ENCODE measurements at places on chromosomes 13 and 19.

DNA sequence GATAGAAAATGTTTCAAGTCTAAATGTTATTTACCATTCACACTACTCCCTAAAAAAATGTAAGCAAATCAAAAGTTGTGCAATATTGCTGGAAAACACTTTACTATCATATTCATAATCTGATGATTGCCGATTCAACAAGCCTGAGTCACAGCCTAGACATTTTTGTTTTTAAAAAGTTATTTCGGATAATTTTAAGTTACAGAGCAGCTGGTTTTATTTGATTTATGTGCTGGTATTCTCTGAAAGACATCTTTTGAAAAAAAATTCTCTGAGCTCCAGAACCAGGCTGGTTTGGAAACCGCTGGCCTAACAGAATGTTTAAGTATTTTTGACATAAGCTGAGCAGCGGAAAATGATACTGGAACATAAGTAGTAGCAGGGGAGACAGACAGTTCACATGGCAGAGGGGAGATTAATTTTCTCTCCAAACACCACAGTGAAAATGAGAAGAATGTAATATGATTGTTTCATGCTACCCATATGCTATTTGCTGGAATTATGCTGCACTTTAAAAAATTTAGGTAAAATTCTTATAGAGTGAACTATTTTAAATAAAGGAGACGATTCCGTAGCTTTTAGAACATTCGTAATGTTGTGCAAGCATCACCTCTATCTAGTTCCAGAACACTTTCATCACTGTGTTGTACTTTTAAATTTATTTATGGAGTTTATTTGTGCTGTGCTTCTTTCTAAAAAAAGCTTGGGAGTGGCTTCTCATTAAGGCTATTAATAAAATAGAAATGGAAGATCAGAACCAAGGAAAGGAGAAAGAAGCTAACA is 36.1 kb downstream of the TBC1D4 start:
- H3K27ac ChIP-seq: no peak overlapping the region
- H3K36me3 ChIP-seq: no peaks in the 10 kb centered on the region
- H3K4me1 ChIP-seq: no peaks in the 10 kb centered on the region
- no peak overlapping the region for H3K4me3 ChIP-seq

GRCh38 chr19:42169486-42170413 is 37.5 kb upstream of the POU2F2 start:
- H3K36me3 ChIP-seq: no peaks in the 10 kb centered on the region
- H3K4me1 ChIP-seq: no peaks in the 10 kb centered on the region
- no peak for DNase-seq
- no peak overlapping the region for H3K4me3 ChIP-seq

DNA sequence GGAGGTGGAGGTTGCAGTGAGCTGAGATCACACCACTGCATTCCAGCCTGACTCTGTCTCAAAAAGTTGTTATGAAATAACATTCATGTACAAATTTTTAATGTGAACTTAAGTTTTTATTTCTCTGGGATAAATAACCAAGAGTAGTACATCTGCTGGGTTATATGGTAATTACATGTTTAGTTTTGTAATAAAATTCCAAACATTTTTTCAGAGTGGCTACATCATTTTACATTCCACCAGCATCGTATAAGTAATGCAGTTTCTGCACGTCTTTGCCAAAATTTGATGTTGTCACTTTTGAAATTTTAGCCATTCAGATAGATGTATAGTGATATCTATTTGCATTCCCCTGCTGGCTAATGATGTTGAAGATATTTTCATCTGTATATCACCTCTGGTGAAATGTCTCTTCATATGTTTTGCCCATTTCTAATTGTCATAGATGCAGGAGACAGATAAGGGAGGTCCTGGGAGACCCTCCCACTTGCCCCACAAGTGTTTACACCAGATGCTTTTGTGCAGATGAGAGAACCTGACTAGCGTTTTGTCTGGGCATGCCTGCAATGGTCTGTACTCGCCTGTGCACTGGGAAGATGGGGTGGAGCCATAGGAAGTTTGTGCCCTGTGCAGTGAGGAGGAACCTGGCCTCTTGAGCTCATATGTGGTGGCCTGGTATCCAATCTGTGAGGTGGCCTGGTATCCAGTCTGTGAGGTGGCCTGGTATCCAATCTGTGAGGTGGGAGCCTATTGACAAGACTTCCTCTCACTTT is 12.7 kb upstream of the KBTBD6 start:
- H3K4me3 ChIP-seq: no peak overlapping the region
- H3K36me3 ChIP-seq: peaks cover 29% of the 10 kb centered on the region
- H3K27me3 ChIP-seq: no peaks in the 10 kb centered on the region
- H3K27ac ChIP-seq: no peak overlapping the region
- no peaks in the 10 kb centered on the region for H3K4me1 ChIP-seq
- no peak for DNase-seq

GRCh38 chr19:16645140-16645539 is 14.8 kb downstream of the SMIM7 start:
- H3K27ac ChIP-seq: no peak overlapping the region
- H3K36me3 ChIP-seq: peaks cover 89% of the 10 kb centered on the region
- no peak for DNase-seq
- H3K27me3 ChIP-seq: no peaks in the 10 kb centered on the region

GRCh38 chr13:70856711-70857110 is 748.5 kb upstream of the KLHL1 start:
- H3K27me3 ChIP-seq: no peaks in the 10 kb centered on the region
- H3K4me1 ChIP-seq: no peaks in the 10 kb centered on the region
- no peak for DNase-seq
- H3K36me3 ChIP-seq: no peaks in the 10 kb centered on the region
- no peak overlapping the region for H3K27ac ChIP-seq

DNA sequence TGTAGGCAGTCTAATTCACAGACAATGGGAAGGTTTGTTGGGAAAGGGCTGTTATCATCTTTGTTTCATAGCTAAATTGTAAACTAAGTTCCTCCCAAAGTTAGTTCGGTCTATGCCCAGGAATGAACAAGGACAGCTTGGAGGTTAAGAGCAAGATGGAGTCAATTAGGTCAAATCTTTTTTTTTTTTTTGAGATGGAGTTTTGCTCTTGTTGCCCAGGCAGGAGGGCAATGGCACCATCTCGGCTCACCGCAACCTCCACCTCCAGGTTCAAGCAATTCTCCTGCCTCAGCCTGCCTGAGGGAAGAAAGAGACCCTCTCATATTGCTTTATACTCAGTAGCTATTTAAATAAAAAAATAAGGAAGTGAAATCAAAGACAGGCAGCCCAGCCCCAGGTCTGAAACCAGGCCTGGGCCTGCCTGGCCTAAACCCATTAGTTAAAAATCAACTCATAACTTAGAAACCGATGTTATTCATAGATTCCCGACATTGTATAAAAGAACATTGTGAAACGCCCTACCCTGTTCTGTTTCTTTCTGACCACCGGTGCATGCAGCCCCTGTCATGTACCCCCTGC is 297.4 kb upstream of the SGCG start:
- H3K4me1 ChIP-seq: no peaks in the 10 kb centered on the region
- no peaks in the 10 kb centered on the region for H3K36me3 ChIP-seq
- H3K4me3 ChIP-seq: no peak overlapping the region

DNA sequence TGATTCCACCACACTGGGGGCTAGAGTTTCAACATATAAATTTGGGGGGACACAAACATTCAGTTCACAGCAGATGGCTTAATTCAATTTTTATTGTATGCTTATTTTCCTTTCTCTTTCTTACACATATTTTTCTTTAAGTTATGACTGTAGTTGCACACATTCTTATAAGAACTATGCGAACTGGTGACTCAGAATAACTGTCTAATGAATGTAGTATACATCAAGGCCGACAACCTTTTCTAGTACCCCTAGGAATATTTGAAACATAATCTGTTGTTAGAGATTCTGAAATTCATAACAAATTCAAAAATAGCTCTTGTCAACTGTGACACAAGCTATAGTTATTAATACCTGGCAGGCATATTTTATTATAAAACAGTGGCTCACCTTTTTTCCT is 695.6 kb downstream of the PCDH9 start:
- no peaks in the 10 kb centered on the region for H3K4me1 ChIP-seq
- H3K27ac ChIP-seq: no peak overlapping the region
- DNase-seq: no peak
- no peaks in the 10 kb centered on the region for H3K27me3 ChIP-seq
- H3K4me3 ChIP-seq: no peak overlapping the region
- no peaks in the 10 kb centered on the region for H3K36me3 ChIP-seq

DNA sequence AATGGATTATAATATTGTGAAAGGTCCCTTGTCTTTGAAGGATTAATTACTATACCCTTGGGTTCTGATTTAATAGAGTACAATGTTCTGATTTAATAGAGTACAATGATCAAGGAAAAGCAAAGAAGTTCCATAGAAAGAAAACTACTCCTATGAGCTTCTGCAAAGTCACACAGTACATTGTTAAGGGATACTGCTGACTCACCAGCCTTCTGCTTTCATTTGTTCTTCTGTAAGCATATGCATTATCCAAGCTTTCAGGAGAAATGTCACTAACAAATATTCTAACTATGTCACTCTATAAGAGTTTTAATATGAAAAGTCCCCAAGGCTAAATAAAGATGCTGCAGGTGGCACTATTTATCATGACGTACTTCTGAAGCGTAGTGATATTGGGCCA is 396.7 kb downstream of the RFC3 start:
- no peaks in the 10 kb centered on the region for H3K27me3 ChIP-seq
- no peak for DNase-seq
- H3K4me3 ChIP-seq: no peak overlapping the region
- H3K27ac ChIP-seq: no peak overlapping the region
- H3K4me1 ChIP-seq: no peaks in the 10 kb centered on the region
- no peaks in the 10 kb centered on the region for H3K36me3 ChIP-seq

All from DND-41 (cell line).